Brain (organoid and tissue), 16 donors: ENCODE measurements at places on chromosomes 5 and 9. TPM values are rescaled to one million over a fixed set of nuclear protein-coding genes. Genes with fewer than 3 reads are reported as not detected.

The BSPRY gene
- polyA plus RNA-seq: 20.8 TPM

The ADGRD2 gene
- polyA plus RNA-seq: 5.0 TPM

GRCh38 chr9:72601615-72602014 is 80.2 kb downstream of the TMC1 start:
- DNase-seq: no peak

DNA sequence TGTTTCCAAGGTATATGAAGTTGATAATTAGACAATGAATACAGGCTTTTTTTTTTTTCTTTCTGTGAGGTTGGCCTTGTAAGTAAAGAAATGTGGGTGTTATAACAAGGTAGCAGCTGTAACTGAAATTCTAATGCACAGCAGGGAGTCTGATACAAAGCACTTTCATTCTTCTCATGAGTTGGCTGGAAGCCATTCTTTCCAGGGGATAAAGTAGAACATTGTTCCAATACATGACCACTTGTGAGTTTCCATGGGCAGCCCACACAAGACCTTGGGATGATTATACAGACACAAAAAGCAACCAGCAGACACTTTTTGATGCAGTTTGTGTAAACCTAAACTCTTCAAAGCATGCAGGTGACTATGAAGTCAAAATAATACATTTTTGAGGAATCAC is 1785.9 kb upstream of the WWC1 start:
- peak; percentile 41 for DNase-seq

GRCh38 chr5:178208540-178209227 is 4.4 kb downstream of the HNRNPAB start:
- no peak for DNase-seq

- no peak for DNase-seq
These were observed 72.1 kb downstream of the C7 start for GRCh38 chr5:40981420-40981819.

- no peak for DNase-seq
These were observed 71.9 kb upstream of the RANBP3L start for GRCh38 chr5:36373527-36374086.

GRCh38 chr9:136542241-136543040 is 3.4 kb downstream of the NOTCH1 start:
- peak; percentile 82 for DNase-seq

DNA sequence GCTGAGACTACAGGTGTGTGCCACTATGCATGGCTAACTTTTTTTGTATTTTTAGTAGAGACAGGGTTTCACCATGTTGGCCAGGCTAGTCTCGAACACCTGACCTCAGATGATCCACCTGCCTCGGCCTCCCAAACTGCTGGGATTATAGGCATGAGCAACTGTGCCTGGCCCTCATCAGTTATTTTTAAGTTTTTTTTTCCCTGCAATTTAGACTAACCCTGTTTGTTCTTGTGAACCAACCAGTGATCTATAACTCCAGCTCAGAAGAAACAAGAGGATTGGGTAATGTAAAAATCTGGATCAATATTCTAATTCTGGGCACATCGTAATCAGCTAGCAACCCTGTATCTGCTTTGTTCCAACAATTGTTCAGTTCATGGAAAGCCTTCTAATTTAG is 155.7 kb downstream of the NXNL2 start:
- DNase-seq: no peak

GRCh38 chr5:36450229-36451014 is 148.7 kb upstream of the RANBP3L start:
- DNase-seq: no peak

The SH3GL2 gene
- 58.4 TPM for polyA plus RNA-seq

The UAP1L1 gene
- polyA plus RNA-seq: 24.1 TPM

GRCh38 chr5:170067152-170067551 is 38.5 kb upstream of the FOXI1 start:
- no peak for DNase-seq

DNA sequence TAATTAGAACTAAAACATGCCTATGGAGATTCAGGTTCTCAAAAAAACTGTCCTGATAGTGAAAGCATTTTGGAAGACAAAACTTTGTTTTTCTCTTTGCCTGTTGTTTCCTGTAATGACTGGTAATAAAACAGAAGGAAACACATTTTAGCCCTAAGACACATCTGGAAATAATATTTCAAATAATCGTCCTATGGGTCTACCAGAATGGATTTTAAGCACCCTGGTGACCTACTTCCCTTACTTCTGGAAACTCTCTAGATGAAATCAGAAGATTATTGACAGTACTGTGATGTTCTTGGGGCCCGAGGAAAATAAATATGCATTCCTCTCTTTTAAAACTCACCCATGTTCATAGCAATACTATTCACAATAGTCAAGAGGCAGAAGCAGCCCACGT is 110.1 kb upstream of the TLE4 start:
- DNase-seq: no peak

GRCh38 chr5:116374434-116374852 is 200.2 kb downstream of the SEMA6A start:
- DNase-seq: no peak

DNA sequence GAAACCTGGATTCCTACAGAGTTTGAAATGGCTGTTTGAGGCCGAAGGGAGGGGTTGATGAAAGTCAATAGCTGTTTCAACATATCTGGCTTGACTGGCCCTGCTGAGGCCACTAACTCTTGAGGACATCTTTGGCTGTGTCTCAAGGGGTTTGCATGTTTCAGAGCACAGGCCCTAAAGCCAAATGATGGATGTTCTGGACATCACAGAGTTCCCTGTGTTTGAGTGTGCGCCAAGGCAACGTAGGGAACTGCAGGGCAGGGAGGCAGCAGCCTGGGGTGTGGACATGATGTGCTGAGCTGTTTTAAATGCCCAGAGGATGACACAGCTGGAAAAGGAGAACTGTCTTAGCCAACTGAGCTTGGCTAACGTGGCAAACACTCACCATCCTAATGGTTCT is 89.6 kb downstream of the RAPGEF1 start:
- DNase-seq: no peak

- peak; percentile 27 for DNase-seq
These were observed 207.0 kb upstream of the MAP3K1 start for GRCh38 chr5:56608217-56608925.

- DNase-seq: no peak
These were observed 78.5 kb downstream of the SH3TC2 start for GRCh38 chr5:148984345-148984744.

- DNase-seq: no peak
These were observed 6.6 kb upstream of the FBP2 start for GRCh38 chr9:94600258-94600657.

DNA sequence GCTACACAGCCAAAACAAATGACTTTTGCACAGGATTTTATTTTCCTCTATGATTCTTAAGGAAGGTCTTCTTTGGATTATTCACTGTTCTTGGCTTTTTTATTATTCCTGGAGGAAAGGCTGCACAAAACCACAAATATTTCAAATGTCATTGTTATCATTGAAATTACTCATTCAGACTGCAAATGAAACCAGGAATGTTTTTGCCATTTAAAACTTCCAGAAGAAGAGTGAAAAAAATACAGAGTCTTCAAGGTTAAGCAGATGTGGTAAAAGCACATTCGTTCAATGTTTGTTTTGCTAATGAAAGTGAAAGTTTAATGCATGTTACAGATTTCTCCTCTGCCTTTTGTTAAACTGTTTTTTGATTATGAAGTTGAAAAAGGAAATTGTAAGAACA is 238.2 kb downstream of the TLE4 start:
- DNase-seq: no peak
